ENCODE measurements at places on chromosomes 3 and 15. TPM values are rescaled to one million over a fixed set of nuclear protein-coding genes. Genes with fewer than 3 reads are reported as not detected.

CIDEC gene
- total RNA-seq = 1.9 TPM

PP2D1 gene
- not detected for total RNA-seq

CTXN2 gene
- total RNA-seq = not detected

DNA sequence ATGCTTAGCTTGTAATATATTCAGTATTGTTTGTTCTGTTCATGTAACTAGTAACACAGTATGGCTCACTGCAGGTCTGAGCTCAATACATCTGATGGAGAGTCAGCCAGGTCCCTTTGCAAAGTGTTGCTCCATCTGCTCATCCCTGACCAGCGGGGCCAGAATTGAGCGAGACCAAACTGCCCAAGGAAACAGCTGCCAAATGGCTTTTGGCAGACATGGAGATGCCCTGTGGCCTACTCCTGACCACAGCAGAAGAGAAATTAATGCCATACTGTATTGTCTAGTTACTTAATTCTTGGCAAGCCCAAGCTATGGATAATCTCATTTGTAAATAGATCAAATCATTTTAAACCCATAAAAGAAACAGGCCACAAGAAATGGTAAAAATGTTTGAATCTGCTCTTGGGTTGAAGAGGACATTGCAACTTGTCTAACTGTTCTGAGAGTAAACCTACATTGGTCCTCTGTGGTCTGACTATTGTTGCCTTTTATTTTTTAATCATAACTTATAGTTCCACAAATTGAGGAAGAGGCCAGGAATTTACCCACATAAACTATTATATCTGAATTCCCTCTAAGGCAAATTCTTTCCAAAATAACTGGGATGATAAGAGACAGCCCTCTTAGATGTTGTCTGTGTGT, 209.5 kb downstream of the EBLN2 start:
- no peak for DNase-seq

DNA sequence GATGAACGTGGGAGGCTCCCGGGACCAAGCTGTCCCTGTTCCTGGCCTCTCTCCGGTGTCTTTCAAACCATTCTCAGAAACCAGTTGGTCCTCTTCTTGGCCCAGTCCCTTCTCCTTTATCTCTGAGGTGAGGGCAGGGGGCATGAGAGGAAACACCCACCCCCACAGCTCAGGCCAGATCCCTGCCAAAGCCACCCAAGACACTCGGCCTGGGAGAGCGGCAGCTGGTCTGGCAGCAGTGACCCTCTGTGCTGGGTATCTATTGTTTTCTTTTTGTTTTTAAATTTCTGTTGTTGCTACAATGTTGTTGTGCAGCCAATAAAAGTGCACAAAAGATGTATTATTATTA, 27.3 kb downstream of the ACSBG1 start:
- DNase-seq = peak; percentile 62

Measured in cardiac septum (tissue), 1 donor.